ENCODE measurements at places on chromosomes 1 and 21. TPM values are rescaled to one million over a fixed set of nuclear protein-coding genes. Genes with fewer than 3 reads are reported as not detected.

DNA sequence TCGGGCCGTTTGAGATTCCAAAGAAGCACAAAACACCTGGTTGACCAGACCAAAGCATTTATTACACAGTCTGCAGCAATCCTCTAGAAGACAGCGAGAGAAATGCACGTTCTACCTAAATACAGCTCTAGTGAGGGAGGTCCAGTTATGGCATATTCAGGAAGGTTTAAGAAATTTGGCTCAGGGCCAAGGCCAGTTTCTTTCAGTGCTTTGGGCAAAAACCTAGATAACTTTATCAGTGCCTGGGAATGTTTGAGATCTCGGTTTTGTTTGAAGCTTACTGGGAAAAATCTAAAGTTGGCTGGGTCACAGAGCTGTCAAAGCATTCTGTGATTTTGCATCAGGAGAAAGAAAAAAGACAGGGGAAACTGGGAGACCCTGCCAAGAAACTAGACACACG, 514.0 kb upstream of the TMPRSS15 start:
- no peak for DNase-seq

DNA sequence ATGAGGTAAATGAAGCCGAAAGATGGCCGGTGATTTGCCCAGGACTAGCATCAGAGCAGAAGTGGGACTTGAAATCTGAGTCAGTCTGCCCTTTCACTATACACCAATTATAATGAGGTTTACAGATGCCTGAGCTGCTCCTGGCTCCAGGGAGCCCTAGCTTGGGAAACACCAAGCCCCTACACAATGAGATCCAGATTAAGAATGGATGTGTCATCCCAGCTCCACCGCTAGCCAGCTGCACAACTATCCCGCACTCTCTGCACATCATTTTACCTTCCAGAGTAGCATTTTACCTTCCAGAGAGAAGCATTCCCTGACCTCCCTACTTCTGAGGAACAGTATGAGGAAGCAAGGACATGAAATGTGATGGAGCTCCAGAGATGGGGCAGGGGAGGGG, 27.0 kb downstream of the SERTAD4 start:
- DNase-seq: peak; percentile 91

- peak; percentile 35 for DNase-seq
These were observed 59.4 kb upstream of the NEK2 start for GRCh38 chr1:211734791-211735190.

DNA sequence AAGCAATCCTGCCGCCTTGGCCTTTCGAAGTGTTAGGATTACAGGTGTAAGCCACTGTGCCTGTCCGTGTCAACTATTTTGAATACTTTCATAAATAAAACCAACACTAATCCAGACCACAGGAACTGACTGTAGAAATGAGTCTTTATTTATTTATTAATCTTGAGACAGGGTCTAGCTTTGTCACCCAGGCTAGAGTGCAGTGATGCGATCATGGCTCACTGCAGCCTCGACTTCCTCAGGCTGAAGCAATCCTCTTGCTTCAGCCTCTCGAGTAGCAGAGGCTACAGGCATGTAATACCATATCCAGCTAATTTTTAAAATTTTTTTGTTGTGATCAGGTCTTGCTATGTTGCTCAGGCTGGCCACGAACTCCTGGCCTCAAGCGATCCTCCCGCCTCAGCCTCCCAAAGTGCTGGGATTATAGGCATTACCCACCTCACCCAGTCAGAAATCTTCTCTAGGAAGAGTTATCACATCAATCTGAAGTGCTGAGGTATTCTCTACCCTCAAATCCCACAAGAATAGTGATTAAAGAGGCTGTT, 21.7 kb upstream of the CPLANE2 start:
- no peak for DNase-seq

GRCh38 chr1:60553730-60554129, 480.2 kb upstream of the C1orf87 start:
- DNase-seq: no peak

DNA sequence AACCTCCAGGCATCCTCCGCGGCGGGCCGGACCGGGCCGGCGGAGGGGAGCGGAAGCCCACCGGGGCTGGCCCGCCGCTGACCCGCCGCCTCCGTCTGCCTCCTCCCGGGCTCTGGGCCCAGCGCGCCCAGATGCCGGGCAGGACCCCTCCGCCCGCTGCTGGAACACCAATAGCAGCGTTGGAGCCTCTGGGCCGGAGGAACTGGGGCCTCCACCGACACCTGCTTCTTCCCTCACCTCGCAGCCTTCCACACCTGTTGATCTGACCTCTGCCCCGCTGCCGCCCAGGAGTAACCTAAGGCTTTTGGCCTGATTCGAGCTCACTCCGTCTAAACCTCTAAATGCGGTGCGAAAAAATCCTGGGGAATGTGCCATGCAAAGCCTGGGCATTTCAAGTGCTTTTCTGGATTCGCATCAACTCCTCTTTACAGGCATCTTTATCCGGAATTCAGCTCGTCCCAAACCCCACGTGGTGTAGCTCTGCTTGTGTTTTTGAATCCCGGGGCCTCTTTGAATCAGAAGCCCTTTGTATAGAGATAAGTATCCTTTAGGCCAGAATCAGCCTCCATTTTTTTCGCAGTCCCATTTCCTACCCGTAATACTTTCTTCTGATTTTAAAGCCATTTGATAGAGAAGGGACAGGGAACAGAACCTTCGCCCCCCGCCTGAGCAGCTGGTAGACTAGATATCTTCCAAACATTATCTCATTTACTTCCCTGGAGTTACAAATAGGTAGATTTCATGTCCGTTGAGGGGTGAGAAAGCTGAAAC, 680 bp upstream of the CNN3 start:
- peak; percentile 70 for DNase-seq

DNA sequence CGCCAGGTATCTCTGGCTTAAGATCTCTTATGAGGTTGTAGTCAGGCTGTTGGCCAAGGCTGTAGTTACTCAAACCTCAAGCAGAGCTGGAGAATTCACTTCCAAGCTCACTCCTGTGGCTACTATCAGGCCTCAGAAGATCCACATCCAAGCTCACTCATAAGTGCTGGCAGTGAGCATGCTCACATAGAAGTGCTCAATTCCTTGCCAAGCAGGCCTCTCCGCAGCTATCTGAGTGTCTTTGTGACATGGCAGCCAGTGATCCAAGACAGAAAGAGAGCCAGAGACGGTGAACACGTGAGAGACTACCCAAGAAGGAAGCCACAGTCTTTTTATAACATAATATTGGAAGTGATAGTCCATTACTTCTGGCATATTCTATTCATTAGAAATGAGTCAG, 278.2 kb downstream of the PAPPA2 start:
- no peak for DNase-seq

GRCh38 chr1:115063228-115063901, 25.9 kb downstream of the TSPAN2 start:
- peak; percentile 92 for DNase-seq

DDR2 gene
- 58.2 TPM for total RNA-seq

- DNase-seq: no peak
These were observed 20.2 kb downstream of the BCL9 start for GRCh38 chr1:147561472-147561840.

KCNJ15 gene
- 18.9 TPM for total RNA-seq

FOXD3 gene
- total RNA-seq: 0.96 TPM

DNM3 gene
- total RNA-seq: 4.1 TPM

GRCh38 chr1:55285834-55286233, 70.7 kb upstream of the USP24 start:
- DNase-seq: no peak

NR1I3 gene
- not detected for total RNA-seq

DNA sequence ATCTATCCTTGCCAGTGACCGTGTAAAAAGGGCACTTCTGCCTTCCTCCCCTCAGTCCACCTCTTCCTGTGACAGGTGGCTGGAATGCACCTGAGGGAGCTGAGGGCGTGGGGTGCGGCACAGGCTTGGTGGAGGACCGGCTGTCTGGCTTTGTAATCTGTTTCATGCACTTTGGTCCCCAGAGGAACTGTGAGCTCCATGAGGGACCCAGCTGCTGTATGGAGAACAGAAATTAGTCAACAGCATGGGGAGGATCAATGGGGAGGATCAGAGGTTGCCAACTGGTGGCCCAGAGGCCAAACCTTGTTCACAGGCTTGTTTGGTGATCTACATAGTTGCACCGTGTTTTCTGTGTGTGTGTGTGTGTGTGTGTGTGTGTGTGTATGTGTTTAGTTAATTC, 19.0 kb upstream of the LUZP1 start:
- no peak for DNase-seq

DNA sequence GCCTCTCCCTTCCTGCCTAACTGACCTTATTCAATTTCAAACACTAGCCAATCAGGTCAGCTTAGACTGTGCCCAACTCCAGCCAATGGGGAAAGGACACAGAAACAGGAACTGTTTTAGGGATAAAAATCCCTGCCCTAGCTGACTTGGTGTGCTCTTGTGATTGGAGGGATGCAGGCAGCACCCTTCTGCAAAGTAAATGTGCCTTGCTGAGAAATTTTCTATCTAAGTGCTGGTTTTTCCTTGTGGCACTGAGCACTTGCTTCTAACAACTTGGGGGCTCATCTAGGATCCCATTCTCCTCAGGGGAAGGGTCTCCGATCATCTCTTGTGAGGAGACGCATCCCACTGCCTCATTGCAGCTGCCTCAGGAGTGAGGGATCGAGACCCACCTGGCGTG, 10.7 kb upstream of the CD2 start:
- no peak for DNase-seq

BGLAP gene
- total RNA-seq: 17.7 TPM

GRCh38 chr1:247357781-247358211, 26.1 kb upstream of the ZNF496 start:
- peak; percentile 49 for DNase-seq

LCE2C gene
- total RNA-seq: not detected

DNA sequence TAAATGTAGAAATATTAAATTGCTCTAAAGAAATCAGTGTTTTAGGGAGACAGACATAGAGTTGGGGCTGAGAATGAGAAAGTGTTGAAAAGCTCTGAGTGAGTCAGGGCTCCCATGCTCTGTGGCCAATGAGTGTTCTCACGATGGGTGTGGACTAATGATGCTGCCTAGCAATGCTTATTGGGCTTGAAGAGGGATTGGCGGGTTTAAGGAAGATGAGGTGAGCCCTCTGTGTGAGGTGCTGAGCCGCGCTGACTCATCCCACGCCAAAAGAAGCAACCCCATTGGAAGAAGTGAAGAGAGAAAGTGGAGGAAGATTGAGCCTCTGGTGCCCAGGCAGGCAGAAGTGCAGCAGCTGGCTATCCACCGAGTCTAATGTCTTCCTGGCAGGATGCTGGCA, 65.1 kb upstream of the DPT start:
- DNase-seq: peak; percentile 14

GRCh38 chr1:204405988-204406387, 5.6 kb downstream of the PPP1R15B start:
- DNase-seq: no peak

APOBEC4 gene
- total RNA-seq: not detected

GRCh38 chr1:10082785-10083479, 50.2 kb downstream of the UBE4B start:
- peak; percentile 46 for DNase-seq

DNA sequence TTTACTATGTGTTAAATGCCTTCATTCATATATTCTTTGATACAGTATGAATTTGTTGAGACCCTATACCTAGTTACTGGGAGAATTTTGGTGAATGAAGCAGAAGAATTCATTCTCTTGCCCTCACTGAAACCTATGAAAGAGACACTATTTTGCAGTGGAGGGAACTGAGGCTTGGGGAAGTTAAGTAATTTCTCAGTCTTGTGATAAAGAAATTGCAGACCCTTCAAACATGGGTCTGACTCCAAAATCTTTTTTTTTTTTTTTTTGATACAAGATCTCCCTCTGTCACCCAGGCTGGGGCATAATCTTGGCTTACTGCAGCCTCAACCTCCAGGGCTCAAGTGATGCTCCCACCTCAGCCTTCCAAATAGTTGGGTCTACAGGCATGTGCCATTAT, 132.1 kb downstream of the DNM3 start:
- no peak for DNase-seq

DNA sequence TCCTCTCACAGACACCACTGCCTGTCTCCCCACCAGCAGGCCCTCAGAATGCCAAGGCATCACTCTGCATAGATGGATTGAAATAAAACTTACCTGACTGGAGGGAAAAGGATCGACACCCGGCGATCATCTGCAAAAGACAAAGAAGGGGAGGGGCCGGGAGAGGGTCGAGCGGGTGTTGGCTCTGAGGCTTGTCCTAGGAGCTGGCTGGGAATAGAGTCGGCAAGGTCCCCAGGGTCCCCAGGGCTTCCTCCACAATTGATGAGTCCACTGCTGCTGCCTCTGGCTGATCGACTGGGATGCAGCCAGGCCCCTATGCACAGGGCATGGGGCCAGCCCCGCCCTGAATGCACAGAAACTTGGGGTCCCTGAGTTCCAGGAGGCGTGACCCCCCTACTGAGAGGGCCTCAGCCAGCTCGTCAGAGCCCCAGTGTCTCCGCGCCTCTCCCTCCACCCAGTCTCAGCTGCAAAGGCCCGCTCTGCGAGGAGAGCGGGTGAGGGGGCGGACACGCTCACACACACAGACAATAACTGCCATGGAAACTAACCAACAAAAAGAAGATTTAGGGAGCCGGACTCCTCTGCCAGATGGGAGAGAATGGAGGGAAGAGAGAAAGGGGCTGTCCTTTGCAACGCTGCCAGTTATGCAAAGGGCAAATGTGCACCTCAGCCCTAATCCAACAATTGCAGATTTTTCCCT, at the start of gene KLHDC8A:
Gene KLHDC8A (minus strand): TSS at position 483 of the 700 bp plus-strand sequence. CDS start 13,318 bp downstream, outside the sequence.
- DNase-seq: no peak

GRCh38 chr1:3186526-3186921, 117.5 kb downstream of the PRDM16 start:
- DNase-seq: peak; percentile 26

DCAF6 gene
- 42.7 TPM for total RNA-seq

DNAJC28 gene
- total RNA-seq: 2.0 TPM

DNA sequence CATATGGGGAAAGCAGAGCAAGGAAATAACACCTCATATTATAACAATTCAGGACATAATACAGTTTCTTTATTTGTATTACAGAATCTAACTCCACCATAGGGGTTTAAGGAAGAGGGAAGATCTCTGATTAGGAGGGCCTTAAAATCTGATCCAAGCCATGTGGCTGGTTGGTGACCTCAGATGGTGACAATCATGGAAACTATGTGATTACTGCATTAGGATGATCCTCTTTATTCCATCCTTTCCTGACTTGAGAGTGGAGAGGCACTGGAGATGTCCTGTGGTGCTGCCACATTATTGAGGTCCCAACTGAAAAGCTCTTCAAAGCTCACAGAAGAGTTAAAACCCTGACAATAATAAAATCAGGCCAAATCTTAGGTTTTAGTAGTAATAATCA, 168.1 kb upstream of the BEND5 start:
- no peak for DNase-seq

DNA sequence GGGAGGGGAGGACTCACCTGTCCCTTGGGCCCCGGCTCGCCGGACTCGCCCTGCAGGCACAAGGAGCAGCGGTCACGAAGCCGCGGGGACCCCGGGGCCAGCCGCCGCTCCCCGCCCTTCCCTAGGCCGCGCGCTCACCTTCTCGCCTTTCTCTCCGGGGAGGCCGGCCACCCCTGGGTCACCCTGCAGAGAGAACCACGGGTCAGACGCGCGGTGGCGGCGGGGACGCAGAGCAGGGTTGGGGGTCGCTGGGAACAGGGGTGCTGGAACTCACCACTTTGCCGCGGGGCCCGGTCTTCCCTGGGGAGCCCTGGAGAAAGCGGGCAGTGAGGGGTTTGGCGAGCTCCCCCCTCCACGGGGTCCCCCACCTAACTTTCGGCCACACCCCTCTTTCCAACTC, 13.3 kb downstream of the COL9A2 start:
- DNase-seq: no peak
